CD4-positive, alpha-beta T cell treated with Interleukin-15 for 4 hours (primary cell): ENCODE measurements at places on chromosomes 3 and 15.
A peak's percentile ranks its signal among the peaks of the same experiment; 100 is the strongest.

DNA sequence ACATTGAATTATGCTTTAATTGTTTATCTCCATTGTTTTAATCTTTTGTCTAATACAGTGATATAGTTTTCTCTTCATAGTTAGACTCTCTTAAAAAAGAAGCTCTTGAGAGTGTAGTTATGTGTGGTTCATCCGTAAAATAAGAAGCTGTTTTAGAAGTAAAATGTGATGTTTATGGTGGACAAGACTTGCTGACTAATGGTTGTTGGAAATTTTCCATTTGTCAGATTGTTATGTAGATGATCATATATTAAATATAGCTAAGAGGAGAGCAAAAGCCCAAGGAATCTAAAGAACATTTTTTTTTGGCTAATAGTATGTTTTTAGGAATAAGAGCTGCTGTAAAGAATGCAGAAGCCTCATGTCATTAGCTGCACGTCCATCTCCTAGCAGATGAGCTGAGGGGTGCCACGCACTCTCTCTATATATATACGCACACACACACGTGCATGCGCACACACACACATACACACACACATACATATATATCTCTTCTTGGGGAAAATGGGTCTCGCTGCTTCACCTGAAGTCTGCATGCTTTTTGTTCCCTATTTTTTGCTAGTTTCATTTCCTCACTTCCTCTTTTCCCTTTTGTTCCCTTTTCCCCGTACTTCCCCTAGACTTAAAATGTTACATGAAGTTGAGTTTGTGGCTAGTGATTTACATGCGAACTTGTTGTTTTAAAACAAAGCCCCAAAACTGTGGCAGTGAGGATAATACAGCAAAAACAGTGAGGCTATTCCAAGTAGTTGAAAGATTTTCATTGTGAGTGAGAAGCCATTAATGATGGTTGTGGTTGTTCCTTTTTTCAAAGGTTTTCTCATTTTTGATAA, 107.8 kb downstream of the MBNL1 start:
- no peak for DNase-seq

- DNase-seq = no peak
These were observed 29.9 kb downstream of the ACKR4 start for GRCh38 chr3:132626955-132627354.

- DNase-seq = no peak
These were observed 119.3 kb downstream of the HCN4 start for GRCh38 chr15:73249499-73249898.

DNA sequence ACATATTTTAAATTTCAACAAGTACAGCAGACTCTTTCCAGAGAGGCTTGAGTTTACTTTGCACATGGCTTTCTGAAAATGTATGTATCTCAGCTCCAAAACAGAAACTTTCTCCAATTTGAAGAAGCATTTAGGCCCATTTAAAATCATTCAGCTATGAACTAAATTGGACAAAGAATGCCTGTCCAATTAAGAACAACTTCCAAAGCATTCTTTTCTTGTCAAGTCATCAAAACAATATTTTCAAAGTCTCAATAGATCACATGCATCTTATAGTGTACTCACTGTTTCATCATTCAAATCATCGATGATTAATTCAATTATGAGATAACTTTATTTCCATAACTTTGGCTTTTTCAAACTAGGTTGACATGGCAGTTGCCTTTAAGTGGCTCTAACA, 95.2 kb downstream of the KBTBD8 start:
- DNase-seq = no peak

DNA sequence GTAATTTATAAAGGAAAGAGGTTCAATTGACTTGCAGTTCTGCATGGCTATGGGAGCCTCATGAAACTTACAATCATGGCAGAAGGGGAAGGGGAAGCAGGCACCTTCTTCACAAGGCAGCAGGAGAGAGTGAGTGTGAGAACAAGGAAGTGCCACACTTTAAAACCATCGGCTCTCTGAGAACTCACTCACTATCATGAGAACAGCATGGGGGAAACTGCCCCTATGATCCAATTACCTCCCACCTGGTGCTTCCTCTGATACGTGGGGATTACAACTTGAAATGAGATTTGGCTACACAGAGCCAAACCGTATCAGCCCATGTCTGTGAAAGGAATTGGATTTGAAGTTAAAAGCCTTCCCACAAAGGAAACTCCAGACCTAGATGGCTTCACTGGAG, 39.1 kb downstream of the TKT start:
- no peak for DNase-seq

- DNase-seq = peak; percentile 50
These were observed 42.2 kb downstream of the TBC1D2B start for GRCh38 chr15:78035321-78035751.

GRCh38 chr3:188720636-188721035, 451.1 kb upstream of the TPRG1 start:
- no peak for DNase-seq
